ENCODE measurements at places on chromosomes 2 and 18.

- no peak for DNase-seq
Observed at GRCh38 chr2:128420776-128421175, 102.1 kb upstream of the HS6ST1 start.

DNA sequence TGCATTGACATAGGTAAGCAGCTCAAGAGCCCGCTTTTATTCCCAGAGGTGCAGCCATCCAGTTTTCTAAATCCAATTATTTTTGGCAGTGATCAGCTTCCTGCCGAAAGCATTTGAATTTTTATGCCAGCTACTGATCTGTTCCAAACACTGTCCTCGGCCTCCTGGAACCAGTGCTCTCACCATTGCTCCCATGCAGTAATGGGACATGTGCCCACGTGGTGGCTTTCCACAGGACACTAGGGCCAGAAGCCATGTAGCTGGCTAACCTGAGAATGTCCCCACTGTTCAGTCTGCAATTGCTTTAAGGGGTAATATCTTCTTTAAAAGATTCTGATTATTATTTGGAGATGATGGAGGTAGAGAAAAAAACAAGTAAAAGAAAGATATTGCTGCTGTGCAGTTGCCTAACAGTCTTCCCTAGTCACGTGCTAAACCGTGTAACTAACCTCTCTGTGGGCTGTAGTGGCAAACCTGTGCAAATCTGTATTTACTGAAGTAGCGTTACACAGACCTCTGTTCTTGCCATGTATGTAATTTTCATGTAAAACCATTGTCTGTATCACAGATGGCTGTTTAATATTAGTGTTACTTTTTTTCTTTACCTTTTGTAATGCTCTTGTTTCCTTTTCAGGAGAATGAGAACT, 13.0 kb downstream of the GRHL1 start:
- no peak for DNase-seq

GRCh38 chr2:180364719-180365118, 357.6 kb upstream of the CWC22 start:
- no peak for DNase-seq

GRCh38 chr2:136246086-136246669, 128.2 kb upstream of the CXCR4 start:
- peak; percentile 34 for DNase-seq

GRCh38 chr2:168457190-168457895, 1.3 kb downstream of the CERS6 start:
- DNase-seq: no peak

DNA sequence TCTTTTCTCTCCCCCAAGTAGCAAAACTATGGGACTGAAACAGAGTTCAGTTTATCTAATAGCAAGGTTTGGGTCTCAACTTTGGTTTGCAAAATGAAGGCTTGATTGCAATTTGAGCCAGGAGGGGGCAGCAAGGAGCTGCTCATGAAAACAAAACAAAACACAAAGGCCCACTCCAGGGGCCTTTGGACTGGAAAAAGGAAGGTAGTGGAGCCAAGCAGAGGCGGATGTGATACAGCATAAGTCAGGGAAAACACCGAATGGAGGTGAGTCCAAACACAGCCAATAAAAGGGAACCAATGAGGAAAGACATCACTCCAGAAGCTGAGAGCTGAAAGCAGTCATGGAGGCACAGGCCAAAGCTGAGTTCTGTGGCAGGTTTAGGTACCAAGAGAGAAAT, 799.7 kb upstream of the ACVR2A start:
- peak; percentile 4 for DNase-seq

DNA sequence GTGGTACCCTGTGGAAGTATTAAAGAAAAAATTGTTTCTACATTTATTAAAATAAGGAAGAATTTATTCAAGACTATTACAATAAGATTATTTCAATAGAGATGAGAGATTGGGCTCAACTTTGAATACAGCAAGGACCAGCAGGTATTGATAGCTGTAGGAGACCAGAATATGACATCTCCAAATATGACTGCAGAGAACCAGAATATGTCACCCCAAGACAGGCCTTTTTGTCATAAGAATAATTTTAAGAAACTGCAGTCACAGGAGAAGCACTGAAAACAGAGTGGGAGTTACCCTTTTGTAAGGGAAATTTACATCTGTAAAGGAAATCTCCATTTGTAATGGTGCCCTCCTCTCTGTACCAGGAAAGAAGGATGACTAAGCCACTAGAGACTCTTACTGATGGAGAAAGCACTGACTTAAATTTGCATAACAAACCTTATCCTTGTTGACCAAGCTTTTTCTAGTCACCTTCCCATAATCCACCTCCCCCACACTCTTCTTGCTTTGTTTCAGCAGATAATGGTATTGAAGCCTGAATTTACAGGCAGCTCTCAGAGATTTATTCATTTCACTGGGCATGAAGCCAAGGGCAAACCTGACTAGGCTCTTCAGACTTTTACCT, 145.1 kb upstream of the RMP24 start:
- DNase-seq: no peak

DNA sequence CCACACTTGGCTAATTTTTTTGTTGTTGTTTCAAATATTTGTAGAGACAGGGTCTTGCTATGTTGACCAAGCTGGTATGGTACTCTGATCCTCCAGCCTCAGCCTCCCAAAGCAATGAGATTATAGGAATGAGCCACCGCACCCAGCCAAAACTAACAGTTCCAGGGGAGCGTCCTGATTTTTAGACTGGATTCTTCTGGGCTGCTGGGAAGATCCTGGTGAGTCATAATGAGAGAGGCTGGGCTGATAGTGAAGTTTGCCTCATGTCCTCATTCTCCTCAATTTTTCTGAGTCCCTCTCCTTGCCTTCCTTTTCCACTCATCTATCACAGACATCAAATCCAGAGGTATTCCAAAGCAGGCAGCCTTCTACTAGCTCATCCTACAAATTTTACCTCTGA, 81.3 kb downstream of the VSNL1 start:
- DNase-seq: no peak

GRCh38 chr2:23745726-23746105, 181.2 kb downstream of the ATAD2B start:
- no peak for DNase-seq

Measured in SJSA1 (cell line).